ENCODE measurements at places on chromosomes 16 and 17. TPM values are rescaled to one million over a fixed set of nuclear protein-coding genes. Genes with fewer than 3 reads are reported as not detected.

The KRT36 gene
- 0.43 TPM for total RNA-seq

The TMC6 gene
- total RNA-seq = 18.0 TPM

The SCN4A gene
- 2.3 TPM for total RNA-seq

The TLCD3B gene
- total RNA-seq = 82.7 TPM

The GNAO1 gene
- 33.3 TPM for total RNA-seq

The TMEM97 gene
- 118 TPM for total RNA-seq

The C16orf92 gene
- total RNA-seq = 12.4 TPM

The NME3 gene
- 119 TPM for total RNA-seq

The GNG13 gene
- not detected for total RNA-seq

The SEPHS2 gene
- total RNA-seq = 19.8 TPM

The HOXB5 gene
- 0.71 TPM for total RNA-seq

The CD300E gene
- not detected for total RNA-seq

The KRT32 gene
- 0.19 TPM for total RNA-seq

The PLD6 gene
- total RNA-seq = 44.2 TPM

The DHRS7C gene
- not detected for total RNA-seq
